T-cell (primary cell): ENCODE measurements at places on chromosomes 16 and 17. TPM values are rescaled to one million over a fixed set of nuclear protein-coding genes. Genes with fewer than 3 reads are reported as not detected.

DNA sequence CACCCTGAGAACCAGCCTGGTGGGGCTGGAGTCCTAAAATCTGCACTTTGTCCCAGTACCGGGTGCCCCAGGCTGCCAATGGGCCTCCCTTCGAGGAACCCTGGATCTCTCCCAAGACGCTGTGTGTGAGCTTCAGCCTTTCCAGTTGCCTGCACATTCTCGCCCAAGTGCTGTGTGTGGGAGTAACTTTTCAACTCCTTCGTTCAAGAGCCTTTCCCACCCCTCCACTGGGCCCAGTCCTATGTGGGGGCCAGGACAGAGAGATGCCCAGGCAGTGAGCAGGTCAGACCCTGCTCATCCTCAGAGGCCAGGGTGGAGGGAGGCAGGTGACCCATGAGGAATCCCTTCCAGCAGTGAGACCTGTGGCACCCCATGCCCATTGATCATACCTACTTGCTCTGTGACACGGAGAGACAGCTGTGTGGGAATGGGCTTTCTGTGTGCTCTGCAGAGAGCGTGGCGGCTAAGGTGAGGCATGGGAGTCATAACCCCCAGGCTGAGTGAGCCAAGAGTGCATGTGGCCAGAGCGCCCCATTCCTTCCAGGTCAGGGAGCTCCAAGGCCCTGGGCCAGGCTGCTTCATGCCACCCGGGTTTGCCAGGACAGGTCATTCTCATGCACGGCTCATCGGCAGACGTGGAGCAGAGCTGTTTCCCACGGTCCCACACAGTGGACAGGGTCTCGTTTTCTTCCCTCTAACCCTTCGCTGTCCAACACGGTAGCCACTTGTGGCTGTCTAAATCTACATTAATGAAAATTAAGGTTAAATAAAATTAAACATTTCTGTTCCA, 154.4 kb downstream of the CLEC16A start:
- no peak overlapping the region for H3K27ac ChIP-seq
- H3K4me3 ChIP-seq, result no peak overlapping the region
- DNase-seq, result no peak
- peaks cover 29% of the 10 kb centered on the region for H3K4me1 ChIP-seq

GRCh38 chr17:75704963-75705875, 16.0 kb upstream of the ITGB4 start:
- no peaks in the 10 kb centered on the region for H3K4me1 ChIP-seq
- no peak for DNase-seq
- H3K36me3 ChIP-seq, result peaks cover 25% of the 10 kb centered on the region
- no peak overlapping the region for H3K4me3 ChIP-seq
- H3K27ac ChIP-seq, result no peak overlapping the region

GRCh38 chr16:56242740-56243139, 51.5 kb downstream of the GNAO1 start:
- no peaks in the 10 kb centered on the region for H3K36me3 ChIP-seq
- H3K4me1 ChIP-seq, result no peaks in the 10 kb centered on the region
- no peak overlapping the region for H3K27ac ChIP-seq
- no peaks in the 10 kb centered on the region for H3K27me3 ChIP-seq
- DNase-seq, result no peak
- H3K4me3 ChIP-seq, result no peak overlapping the region

- H3K4me1 ChIP-seq, result peaks cover 4% of the 10 kb centered on the region
- H3K27me3 ChIP-seq, result no peaks in the 10 kb centered on the region
- DNase-seq, result peak; percentile 65
- peak within 1 kb of the TSS; percentile 67 for H3K4me3 ChIP-seq
- peak within 1 kb of the TSS; percentile 54 for H3K27ac ChIP-seq
These were observed at the start of gene NME3 for GRCh38 chr16:1771188-1771863. TSS of gene NME3 (minus strand) at chr16:1771543. CDS start at chr16:1771534, 9 bp downstream.

- H3K4me3 ChIP-seq, result no peak overlapping the region
- H3K27ac ChIP-seq, result no peak overlapping the region
- H3K27me3 ChIP-seq, result no peaks in the 10 kb centered on the region
- no peaks in the 10 kb centered on the region for H3K4me1 ChIP-seq
- H3K36me3 ChIP-seq, result peaks cover 2% of the 10 kb centered on the region
These were observed 3.5 kb upstream of the MRPL38 start for GRCh38 chr17:75908201-75908600.

DNA sequence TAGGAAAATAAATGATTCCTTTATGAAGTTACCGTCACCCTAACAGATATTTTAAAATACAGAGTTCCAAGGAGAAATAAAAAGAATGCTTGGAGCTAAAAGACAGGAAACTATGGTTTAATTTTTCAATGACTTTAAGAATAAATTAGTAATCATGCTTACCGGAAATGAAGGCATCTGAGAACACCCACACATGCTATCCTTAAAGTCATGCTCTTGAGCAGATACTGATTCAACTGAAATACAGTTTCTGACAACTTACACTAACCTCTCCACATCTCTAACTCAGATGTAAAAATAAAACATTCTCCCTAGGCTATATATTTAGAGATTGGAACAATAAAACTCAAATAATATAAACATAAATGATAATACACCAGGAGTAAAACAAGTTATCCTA, 7.8 kb downstream of the PSMD12 start:
- H3K27me3 ChIP-seq, result no peaks in the 10 kb centered on the region
- DNase-seq, result no peak
- peaks cover 18% of the 10 kb centered on the region for H3K4me1 ChIP-seq

DNA sequence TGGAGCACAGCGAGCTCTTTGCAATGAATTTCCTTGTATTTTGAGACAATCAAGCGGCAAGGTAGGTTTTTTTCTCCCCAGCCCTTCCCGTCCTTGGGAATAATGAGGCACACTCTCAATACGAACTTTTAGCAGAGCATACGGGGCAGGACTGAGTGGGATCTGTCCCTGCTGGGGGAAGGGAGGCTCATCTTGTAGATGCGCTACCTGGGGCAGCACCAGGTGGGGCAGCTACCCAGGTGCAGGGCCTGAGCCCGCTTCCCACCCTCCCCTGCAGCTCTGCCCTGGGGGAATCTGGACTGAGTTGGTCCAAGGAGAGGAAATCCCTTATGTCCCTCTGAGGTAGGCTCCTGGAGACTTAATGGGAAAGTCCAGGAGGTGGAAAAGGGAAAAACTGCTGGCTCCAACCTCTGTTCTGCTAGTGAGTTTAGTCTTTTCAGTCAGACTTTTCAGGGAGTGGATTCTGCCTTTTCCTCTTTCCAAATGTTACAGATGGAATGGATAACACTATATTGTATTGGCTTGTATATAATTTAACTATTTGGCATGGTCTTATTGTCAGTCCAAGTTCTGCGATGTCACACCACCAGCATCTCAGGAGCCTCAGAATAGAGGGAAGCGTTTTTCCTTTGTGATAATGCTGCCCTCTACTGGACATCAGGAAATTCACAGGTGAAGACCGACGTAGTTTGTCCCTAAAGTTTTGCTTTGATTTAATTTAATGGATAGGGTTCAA, 9.6 kb upstream of the CES1 start:
- H3K36me3 ChIP-seq, result no peaks in the 10 kb centered on the region
- no peak overlapping the region for H3K27ac ChIP-seq
- H3K27me3 ChIP-seq, result peaks cover 19% of the 10 kb centered on the region
- no peak overlapping the region for H3K4me3 ChIP-seq
- no peak for DNase-seq
- H3K4me1 ChIP-seq, result no peaks in the 10 kb centered on the region

KRT13 gene
- not detected for total RNA-seq

DNA sequence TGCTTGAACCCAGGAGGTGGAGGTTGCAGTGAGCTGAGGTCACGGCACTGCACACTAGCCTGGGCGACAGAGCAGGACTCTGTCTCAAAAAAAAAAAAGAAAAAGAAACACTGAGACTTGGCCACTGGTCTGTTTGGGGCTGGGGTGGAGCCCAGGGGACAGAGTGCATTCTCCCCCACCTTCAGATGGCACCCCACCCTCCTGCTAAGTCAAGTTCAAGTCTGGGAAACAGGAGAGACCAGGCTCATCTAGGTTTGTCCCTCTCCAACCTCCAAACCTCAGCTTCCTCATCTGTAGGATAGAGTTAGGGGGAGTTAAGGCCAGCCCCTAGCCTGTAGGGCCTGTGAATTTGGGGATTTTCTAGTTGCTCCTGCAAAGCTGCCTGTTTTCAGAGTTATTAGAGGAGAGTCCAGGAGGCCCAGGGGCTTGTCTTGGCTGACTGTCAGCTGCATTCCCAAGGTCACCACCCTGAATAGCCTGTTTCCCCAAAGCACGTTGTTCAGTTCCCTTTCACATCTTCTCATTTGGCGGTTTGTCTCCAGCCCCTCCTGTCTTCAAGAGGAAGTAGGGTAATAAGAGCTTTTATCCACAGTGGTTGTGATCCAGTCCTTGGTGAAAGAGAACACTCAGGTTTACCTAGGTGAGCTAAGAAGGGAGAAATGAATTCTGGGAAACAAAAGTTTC, 2.2 kb downstream of the MT3 start:
- H3K27ac ChIP-seq, result no peak overlapping the region
- no peaks in the 10 kb centered on the region for H3K4me1 ChIP-seq
- no peak overlapping the region for H3K4me3 ChIP-seq
- DNase-seq, result no peak
- H3K36me3 ChIP-seq, result no peaks in the 10 kb centered on the region

NOD2 gene
- total RNA-seq, result 2.9 TPM

DNA sequence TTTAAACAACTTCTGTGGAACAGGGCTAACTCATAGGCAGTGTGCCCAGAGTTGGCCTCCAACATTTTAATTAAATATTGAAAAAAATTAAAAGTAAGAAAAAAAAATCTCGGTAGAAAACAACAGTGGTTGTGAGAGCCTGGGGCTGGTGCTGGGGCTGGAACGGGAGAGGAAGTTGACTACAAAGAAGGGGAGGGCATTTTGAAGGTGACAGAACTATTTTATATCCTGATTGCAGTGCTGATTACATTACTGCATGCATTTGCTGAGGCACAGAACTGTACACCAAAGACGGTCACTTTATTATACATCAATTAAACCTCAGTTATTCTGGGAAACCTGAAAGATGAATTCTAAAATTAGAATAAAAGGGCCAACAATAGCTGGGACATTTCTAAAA, 142.5 kb downstream of the PARN start:
- H3K4me1 ChIP-seq, result peaks cover 8% of the 10 kb centered on the region
- peak; percentile 4 for DNase-seq
- no peak overlapping the region for H3K27ac ChIP-seq
- no peaks in the 10 kb centered on the region for H3K27me3 ChIP-seq
- H3K36me3 ChIP-seq, result no peaks in the 10 kb centered on the region
- no peak overlapping the region for H3K4me3 ChIP-seq

DNA sequence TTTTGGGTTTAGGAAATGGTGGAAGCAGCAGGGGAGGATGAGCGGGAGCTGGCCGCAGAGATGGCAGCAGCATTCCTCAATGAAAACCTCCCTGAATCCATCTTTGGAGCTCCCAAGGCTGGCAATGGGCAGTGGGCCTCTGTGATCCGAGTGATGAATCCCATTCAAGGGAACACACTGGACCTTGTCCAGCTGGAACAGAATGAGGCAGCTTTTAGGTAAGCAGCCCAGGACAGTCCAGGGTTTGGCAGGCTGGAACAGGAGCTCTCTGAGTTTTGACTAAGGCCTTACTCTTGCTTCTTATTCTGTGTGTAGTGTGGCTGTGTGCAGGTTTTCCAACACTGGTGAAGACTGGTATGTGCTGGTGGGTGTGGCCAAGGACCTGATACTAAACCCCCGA, 41.4 kb downstream of the SF3B3 start:
- no peaks in the 10 kb centered on the region for H3K4me1 ChIP-seq
- no peaks in the 10 kb centered on the region for H3K27me3 ChIP-seq
- no peak overlapping the region for H3K27ac ChIP-seq

- no peak for DNase-seq
- no peaks in the 10 kb centered on the region for H3K4me1 ChIP-seq
- peaks cover 29% of the 10 kb centered on the region for H3K36me3 ChIP-seq
- no peak overlapping the region for H3K27ac ChIP-seq
- H3K4me3 ChIP-seq, result no peak overlapping the region
- H3K27me3 ChIP-seq, result no peaks in the 10 kb centered on the region
These were observed 69.5 kb upstream of the NOL11 start for GRCh38 chr17:67648032-67648905.

DNA sequence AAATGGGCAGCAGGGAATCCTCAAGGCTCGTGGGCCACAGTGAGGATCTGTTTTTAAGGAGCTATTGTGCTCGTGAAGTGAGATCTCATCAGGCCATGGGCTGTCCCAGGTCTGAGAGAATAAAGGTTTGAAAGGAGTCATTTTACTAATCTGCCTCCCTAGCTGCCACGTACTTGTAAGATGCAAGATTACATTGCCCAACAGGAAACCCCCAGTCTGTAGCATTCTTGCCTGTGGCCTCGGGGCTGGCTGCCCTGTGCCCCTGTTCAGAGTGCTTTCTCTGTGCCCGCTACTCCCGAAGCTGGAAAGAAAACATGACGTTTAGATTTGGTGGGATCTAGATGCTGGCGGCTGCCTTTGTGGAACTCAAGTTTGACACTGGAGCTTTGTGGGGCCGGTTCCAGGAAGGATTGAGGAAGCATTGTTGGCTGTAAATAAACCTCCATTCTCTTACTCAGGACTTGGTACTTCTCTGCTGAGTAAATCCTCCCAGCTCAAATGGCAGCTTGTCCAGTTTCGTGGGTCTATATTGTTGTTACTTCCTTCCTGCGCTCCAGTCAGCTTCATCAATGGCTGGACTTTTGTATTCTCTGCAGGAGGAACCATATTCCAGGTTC, 21.2 kb downstream of the SAP30BP start:
- H3K27ac ChIP-seq, result peak overlapping the region; percentile 70
- H3K27me3 ChIP-seq, result no peaks in the 10 kb centered on the region
- DNase-seq, result no peak
- H3K36me3 ChIP-seq, result no peaks in the 10 kb centered on the region
- H3K4me3 ChIP-seq, result no peak overlapping the region

- no peaks in the 10 kb centered on the region for H3K27me3 ChIP-seq
- peaks cover 6% of the 10 kb centered on the region for H3K36me3 ChIP-seq
- H3K27ac ChIP-seq, result no peak overlapping the region
- no peak for DNase-seq
- H3K4me1 ChIP-seq, result peaks cover 27% of the 10 kb centered on the region
These were observed 4.1 kb downstream of the USP36 start for GRCh38 chr17:78836420-78837021.

DNA sequence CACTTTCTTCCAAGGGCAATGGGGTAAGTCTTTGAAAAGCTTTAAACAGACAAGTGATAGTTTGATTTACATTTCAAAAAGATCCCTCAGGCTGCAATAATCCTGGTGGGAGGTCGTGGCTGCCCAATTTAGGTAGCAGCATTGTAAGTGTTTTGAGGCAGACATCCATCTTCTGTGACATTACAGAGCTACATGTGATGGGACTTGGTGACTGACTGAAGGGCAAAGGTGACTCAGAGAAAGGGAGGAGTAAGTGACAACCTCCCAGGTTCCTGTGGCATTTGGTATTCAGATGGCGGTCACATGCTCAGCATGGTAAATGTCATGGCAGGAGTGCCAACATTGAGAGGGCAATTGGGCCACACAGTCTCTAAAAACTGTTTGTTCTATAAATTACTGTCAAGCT, 26.5 kb downstream of the STAT3 start:
- H3K27me3 ChIP-seq, result no peaks in the 10 kb centered on the region
- H3K36me3 ChIP-seq, result peaks cover 3% of the 10 kb centered on the region
- peak overlapping the region; percentile 20 for H3K27ac ChIP-seq
- no peak overlapping the region for H3K4me3 ChIP-seq

DNA sequence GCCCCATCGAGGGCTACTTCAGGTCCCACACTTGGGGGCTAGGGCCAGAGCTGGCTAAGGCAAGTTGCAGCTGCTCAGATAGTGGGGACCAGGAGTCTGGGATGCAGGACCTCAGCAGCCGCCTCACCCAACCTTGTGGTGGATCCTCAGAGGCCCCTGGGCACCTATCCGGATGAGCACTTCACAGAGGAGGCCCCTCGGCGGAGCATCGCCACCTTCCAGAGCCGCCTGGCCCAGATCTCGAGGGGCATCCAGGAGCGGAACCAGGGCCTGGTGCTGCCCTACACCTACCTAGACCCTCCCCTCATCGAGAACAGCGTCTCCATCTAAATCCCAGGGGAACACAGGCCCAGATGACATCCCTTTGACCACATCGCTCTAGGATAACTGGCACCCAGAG, 9.4 kb downstream of the ALOX15B start:
- H3K36me3 ChIP-seq, result no peaks in the 10 kb centered on the region
- H3K4me1 ChIP-seq, result no peaks in the 10 kb centered on the region
- H3K27ac ChIP-seq, result no peak overlapping the region
- no peak overlapping the region for H3K4me3 ChIP-seq

OR1F1 gene
- not detected for total RNA-seq
